ENCODE measurements at places on chromosomes 13 and 19.

DNA sequence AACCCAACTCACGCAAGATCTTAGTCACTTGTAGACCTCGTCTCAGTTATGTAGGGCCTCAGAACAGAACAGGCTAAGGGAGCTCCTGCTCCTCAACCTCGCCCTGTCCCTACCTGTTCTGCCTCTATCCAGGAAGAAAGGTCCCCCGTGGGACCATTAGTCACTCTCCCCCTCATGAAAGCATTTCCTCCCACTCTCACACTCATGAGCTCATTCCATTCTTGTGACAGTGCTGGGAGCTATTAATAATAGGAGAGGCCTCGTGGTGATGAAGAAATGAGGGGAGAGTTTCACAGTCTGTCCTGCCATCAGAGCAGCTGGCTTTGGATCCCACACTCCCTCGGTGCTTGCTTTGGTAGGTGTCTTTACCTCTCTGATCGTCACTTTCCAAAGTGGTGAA, 10.2 kb downstream of the PPP2R1A start:
- H3K27me3 ChIP-seq: no peaks in the 10 kb centered on the region
- no peak overlapping the region for H3K4me3 ChIP-seq
- peaks cover 3% of the 10 kb centered on the region for H3K4me1 ChIP-seq
- no peak for DNase-seq
- H3K36me3 ChIP-seq: peaks cover 63% of the 10 kb centered on the region

DNA sequence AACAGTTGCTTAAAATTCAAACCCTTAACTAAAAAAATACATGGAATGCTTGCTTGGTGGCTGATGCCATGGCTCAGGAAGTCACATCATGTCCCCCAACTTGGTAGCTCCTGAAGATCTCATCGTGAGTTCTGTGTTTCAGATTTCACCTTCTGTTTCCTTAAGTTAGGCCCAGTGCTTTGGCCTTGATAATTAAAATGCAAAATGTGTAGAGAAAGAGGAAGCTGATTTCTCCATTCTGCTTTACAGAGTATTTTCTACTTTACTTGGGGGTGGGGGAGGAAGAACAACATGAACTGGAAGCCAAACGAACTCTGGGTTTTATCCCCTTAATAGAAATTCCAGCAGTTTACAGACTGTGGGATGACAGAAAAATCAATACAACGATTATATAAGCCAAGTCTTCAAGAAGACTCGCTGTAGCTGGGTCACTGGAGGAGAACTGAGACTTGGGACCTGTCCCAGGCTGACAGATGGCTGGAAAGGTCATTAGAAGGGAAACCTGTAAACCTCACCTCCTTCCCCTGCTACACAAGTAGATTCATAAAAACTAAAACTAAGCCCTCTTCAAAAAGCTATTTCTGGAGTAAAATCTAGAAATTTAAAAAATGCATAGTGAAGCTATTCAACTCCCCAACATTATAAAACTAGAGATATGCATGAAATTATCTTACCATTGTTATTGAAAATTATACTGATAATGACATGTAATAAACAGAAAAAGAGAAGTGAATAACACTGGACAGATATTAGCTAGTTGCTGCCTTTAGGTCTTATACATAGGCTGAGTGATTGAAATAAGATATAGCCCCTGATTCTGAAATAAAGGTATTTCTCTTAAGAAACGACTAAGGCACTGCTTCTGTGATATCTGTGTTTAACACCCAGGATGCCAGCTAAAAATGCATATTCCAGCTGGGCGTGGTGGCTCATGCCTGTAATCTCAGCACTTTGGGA, 22.1 kb upstream of the GGACT start:
- no peak overlapping the region for H3K27ac ChIP-seq
- no peak overlapping the region for H3K4me3 ChIP-seq
- peaks cover 10% of the 10 kb centered on the region for H3K36me3 ChIP-seq
- no peaks in the 10 kb centered on the region for H3K27me3 ChIP-seq
- no peaks in the 10 kb centered on the region for H3K4me1 ChIP-seq
- DNase-seq: no peak

- H3K4me3 ChIP-seq: no peak overlapping the region
- no peak for DNase-seq
- peaks cover 7% of the 10 kb centered on the region for H3K4me1 ChIP-seq
Observed at GRCh38 chr19:45124021-45124420, 31.0 kb downstream of the PPP1R37 start.

DNA sequence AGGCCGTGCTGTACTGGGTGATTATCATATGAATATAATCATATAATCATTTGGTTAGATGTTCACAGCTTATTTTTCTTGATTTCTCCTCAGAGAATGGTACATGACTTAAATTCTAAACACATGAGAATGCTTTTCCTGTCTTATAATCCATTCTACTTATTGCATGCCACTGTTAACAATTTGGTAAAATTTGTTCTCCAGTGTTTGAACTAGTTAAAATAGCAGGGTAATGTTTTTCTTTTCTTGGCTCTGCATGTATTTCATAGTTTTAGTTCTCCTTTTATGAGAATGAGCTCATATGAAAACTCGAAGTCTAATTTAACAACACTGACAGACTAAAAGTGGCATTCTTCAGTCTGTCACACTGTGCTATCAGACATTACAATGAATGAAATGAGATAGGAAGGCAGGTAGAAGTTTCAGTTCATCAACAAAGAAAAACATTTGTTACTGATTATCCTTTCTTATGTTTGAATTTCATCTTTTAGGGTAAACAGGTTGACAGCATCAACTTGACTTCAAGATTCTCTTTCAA, 10.2 kb downstream of the SPRYD7 start:
- no peak overlapping the region for H3K4me3 ChIP-seq
- H3K36me3 ChIP-seq: peaks cover 9% of the 10 kb centered on the region
- H3K4me1 ChIP-seq: no peaks in the 10 kb centered on the region
- DNase-seq: no peak

DNA sequence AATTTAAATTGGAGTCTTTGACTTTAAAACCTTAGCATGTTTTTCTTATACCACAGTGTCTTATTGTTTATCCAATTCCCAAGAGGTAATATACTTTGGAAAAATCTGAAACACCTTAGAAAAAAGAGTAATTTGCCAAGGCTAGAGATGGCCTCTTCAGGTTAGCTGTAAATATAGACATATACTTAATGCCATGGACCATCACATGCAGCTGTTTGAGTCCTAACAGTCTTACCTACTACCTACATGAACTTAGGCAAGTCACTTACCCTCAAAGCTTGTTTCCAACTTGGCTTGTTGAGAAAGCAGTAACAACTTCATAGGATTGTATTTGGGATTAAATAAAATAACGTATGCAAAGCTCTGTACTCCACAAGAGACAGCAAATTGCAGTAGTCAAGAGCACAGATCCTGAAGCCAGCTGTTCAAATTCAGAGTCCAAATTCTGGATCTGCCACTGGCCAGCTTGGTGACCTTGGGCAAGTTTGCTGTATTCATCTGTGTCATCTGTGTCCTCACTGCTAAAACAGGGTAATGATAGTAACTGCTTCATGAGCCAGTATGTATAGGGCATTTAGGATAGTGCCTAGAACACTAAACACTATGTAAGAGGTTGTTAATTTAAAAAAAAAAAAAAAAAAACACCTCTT, 13.2 kb upstream of the SPART start:
- no peak overlapping the region for H3K27ac ChIP-seq
- peaks cover 11% of the 10 kb centered on the region for H3K36me3 ChIP-seq
- DNase-seq: no peak
- H3K4me1 ChIP-seq: peaks cover 6% of the 10 kb centered on the region

DNA sequence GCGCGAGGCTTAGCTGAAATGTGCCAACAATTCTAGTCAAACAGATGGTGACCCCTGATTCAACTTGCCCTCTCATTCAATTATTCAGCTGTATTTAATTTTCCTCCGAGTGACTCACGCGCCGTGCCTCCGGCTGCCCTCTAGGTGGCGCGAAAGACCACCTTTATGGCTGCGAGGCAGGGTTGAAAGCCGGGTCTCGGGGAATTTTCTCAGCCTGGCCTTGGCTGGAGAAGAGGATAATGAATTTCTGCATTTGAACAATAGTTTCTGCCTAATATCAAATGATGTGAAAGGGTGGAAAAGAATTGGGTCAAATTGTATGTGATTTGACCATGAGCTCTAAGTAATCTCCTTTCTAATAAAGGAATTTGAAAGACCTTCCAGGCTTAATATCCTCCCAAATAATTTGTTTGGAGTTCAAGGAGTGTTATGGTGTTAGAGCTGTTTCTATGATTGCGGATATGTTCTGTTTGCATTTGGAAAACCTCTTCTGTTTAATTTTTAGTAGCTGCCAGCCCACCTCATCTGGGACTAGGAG, 310.9 kb downstream of the ZNF536 start:
- H3K27ac ChIP-seq: no peak overlapping the region
- no peaks in the 10 kb centered on the region for H3K36me3 ChIP-seq
- no peak overlapping the region for H3K4me3 ChIP-seq
- H3K4me1 ChIP-seq: peaks cover 35% of the 10 kb centered on the region
- peak; percentile 78 for DNase-seq

GRCh38 chr13:44382635-44383145, 9.1 kb downstream of the SERP2 start:
- no peak overlapping the region for H3K4me3 ChIP-seq
- H3K27ac ChIP-seq: no peak overlapping the region
- no peaks in the 10 kb centered on the region for H3K27me3 ChIP-seq
- H3K36me3 ChIP-seq: no peaks in the 10 kb centered on the region
- peaks cover 14% of the 10 kb centered on the region for H3K4me1 ChIP-seq

DNA sequence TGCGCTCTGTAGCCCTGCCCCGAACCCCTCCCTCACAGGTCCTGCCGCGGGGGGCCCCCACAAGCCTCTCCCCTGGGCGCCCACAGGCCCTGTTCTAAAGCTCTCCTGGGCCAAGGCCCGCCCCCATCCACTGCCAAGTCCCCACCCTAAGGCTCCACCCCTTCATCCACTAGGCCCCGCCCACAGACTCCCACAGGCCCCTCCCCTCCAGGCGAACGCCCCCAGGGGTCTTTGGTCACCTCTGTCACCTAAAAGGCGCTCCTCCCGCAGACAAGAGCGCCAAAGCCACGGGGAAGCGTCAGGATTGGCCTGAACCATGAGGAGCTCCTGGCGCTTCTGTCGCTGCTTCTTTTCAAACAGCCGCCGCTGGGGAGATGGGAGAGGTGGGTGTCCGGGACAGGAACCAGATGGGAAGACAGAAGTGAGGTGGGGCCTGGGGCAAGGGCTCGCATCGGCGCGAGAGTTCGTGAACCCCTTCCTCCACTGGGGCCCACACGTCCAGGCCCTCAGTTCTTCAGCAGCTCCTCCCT, 2.3 kb downstream of the TULP2 start:
- H3K4me3 ChIP-seq: peak overlapping the region; percentile 71
- H3K36me3 ChIP-seq: no peaks in the 10 kb centered on the region
- H3K27ac ChIP-seq: no peak overlapping the region
- peak; percentile 90 for DNase-seq
- peaks cover 27% of the 10 kb centered on the region for H3K27me3 ChIP-seq
- peaks cover 15% of the 10 kb centered on the region for H3K4me1 ChIP-seq

DNA sequence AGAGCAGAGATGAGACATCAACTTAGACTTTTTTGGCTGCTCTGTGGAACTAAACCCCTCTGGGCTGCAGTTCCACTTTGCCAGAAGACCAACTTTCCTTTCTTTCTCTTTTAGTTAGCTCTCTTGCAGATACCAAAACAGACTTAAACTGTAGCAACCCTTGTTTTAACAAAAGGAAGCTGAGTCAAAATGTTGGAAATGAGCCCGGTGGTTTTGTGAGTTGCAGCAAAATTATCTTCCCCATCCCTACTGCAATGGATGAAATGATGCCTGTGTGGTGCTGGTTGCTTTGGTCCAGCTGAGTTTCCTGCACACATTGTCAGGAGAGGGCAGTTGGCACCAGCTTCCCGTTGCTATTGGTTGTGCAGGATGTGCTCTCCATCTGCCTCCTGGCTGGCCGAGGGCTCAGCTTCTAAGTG, 115.3 kb downstream of the LRCH1 start:
- H3K36me3 ChIP-seq: no peaks in the 10 kb centered on the region
- no peak overlapping the region for H3K4me3 ChIP-seq

DNA sequence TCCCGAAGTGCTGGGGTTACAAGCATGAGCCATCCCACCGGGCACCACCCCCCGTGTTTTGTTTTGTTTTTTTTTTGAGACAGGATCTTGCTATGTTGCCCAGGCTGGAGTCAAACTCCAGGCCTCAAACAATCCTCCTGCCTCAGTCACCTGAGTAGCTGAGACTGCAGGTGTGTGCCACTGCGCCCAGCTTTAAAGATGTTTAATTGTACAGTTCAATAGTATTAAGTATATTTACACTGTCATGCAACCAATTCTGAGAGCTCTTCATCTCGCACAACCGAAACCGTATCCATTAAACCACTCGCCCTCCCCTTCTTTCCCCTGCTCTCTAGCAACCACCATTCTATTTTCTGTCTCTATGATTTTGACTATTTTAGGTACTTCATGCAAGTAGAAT, 15.6 kb downstream of the NUCB1 start:
- no peaks in the 10 kb centered on the region for H3K4me1 ChIP-seq
- H3K4me3 ChIP-seq: no peak overlapping the region
- H3K36me3 ChIP-seq: peaks cover 41% of the 10 kb centered on the region
- H3K27ac ChIP-seq: no peak overlapping the region
- H3K27me3 ChIP-seq: no peaks in the 10 kb centered on the region

DNA sequence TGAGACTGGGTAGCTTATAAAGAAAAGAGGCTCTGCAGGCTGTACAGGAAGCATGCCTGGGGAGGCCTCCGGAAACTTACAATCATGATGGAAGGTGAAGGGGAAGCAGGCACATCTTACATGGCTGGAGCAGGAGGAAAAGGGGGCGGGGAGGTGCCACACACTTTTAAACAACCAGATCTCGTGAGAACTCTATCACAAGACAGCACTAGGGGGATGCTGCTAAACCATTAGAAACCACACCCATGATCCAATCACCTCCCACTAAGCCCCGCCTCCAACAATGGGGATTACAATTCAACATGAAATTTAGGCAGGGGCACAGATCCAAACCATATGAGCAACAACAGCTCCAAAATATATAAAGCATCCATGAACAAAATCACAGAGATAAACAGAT, 46.5 kb upstream of the GTF2F2 start:
- H3K27me3 ChIP-seq: no peaks in the 10 kb centered on the region
- peaks cover 12% of the 10 kb centered on the region for H3K4me1 ChIP-seq
- H3K4me3 ChIP-seq: no peak overlapping the region
- no peak overlapping the region for H3K27ac ChIP-seq
- peak; percentile 24 for DNase-seq

DNA sequence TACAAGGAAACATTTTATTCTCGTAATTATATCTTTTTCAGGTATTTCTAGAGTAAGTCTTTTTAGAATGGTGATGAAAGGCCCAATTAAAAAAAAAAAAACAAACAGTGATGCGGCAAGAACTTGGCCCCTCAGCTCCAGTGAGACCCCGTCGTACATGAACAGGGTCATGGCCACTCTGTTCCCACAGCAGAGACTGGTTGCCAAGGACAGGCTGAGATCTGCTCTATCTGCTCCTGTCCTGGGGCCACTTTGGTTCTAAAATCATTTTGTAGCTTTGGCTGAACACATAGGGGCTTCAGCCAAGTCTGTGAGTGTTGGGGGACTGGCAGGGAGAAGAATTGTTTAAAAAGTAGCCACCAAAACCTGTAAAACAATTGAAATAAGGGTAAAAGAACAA, 286.9 kb downstream of the RFC3 start:
- H3K4me3 ChIP-seq: no peak overlapping the region
- H3K27me3 ChIP-seq: no peaks in the 10 kb centered on the region
- peak overlapping the region; percentile 24 for H3K27ac ChIP-seq
- H3K4me1 ChIP-seq: no peaks in the 10 kb centered on the region
